Activated naive CD8-positive, alpha-beta T cell treated with anti-CD3 and anti-CD28 coated beads, Interleukin-2, amount 50 U/mL, for 24 hours (primary cell): ENCODE measurements at places on chromosomes 16 and 17.

DNA sequence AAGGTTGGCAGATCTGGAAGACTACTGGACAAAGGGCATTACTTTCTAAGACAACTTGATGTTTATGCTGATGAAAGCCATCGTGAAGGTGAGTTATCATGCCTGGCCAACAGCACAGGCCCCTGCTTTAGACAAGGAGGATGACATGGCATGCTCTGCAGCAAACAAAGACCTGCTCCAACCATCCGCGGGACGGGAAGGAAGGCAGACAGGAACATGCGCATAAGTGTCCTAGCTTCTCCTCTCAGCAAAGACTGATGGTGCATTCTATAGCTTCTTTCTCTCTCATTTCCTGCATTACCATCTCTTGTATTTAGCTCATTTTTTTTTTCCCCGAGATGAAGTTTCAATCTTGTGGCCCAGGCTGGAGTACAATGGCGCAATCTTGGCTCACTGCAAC, 5.4 kb downstream of the NPLOC4 start:
- DNase-seq, result no peak

DNA sequence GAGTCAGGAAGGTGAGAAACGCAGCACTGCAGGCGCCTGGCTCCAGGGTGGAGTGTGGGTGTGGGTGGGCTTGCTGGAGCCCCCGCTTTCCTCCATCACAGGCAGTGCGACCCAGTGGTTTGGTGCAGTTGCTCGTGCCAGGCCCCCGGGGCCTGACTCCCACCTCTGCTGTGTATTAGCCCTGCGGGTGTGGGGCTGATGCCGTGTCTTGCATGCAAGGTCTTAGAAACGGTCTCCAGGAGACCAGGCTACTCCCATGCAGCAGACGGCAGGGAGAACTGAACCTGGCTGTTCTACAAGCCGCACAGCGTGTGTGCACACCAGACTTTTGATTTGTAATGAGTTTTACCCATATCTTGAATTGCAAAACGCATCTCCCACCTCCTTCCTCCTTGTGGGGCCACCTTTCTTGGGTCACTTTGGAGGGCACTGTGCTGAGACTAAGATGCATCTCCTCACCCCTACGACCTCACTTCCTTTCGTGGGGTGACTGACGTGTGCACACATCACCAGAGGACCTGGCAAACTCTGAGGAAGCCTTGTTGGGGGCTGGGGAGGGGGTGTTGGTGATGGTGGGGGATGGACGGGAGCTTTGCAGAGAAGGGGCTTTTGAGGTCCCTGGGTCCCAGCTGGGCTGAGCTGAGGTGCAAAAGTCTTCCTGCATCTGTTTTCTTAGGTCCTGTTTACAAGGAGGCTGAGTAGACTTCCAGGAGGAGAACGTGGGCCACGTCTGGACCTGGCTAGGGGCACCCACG, 101.8 kb upstream of the TNRC6C start:
- no peak for DNase-seq

DNA sequence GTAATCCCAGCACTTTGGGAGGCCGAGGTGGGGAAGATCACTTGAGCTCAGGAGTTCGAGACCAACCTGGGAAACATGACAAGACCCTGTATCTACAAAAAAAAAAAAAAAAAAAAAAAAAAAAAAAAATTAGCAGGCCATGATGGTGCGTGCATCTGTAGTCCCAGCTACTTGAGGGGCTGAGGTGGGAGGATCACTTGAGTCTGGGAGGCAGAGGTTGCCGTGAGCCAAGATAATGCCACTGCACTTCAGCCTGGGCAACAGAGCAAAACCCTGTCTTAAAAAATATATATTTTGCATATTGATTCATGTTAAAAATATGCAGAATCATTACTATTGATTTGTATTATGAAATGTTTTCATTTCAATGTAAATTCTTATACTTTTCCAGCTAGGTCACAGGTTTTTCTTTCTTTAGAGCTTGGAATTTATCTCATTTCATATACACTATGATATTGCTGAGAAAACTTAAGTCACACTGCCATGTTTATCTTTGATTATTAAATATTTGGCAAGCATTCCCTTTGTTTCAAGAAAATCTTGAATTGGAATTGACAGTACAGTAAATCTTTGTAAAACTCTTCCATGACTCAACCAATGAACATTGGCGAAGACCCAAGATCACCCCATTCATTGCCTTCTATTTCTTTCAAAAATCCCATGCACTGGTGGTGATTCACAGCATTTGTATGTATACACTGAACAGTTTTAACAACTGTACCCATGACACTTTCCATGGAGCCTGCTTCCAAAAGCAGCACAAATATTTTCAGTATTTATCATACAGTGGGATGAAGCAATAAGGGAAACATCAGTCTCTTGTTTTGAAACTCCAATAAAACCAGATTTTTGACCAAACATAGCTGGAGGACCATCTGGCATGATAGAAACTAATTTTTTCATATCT, 83.5 kb upstream of the TNRC6A start:
- DNase-seq, result no peak

DNA sequence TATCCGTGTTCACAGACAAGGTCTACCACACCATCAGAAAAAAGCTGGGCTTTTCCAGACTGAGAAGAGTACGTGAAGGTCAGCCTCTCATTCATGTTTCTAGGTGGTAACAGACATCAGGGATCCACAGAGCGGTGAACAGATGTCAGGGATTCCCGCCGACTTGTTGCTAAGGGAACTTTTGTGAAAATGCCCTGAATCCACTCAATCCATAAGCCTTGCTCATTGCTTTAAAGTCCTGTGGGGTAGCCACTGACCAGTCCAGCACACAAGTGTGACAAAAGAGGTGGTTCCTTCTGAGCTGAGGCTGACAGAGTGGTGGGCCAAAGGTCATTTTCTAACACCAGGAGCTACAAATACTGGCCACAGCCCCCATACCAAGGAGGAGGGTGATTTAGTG, 5.9 kb downstream of the GAS7 start:
- DNase-seq, result no peak

DNA sequence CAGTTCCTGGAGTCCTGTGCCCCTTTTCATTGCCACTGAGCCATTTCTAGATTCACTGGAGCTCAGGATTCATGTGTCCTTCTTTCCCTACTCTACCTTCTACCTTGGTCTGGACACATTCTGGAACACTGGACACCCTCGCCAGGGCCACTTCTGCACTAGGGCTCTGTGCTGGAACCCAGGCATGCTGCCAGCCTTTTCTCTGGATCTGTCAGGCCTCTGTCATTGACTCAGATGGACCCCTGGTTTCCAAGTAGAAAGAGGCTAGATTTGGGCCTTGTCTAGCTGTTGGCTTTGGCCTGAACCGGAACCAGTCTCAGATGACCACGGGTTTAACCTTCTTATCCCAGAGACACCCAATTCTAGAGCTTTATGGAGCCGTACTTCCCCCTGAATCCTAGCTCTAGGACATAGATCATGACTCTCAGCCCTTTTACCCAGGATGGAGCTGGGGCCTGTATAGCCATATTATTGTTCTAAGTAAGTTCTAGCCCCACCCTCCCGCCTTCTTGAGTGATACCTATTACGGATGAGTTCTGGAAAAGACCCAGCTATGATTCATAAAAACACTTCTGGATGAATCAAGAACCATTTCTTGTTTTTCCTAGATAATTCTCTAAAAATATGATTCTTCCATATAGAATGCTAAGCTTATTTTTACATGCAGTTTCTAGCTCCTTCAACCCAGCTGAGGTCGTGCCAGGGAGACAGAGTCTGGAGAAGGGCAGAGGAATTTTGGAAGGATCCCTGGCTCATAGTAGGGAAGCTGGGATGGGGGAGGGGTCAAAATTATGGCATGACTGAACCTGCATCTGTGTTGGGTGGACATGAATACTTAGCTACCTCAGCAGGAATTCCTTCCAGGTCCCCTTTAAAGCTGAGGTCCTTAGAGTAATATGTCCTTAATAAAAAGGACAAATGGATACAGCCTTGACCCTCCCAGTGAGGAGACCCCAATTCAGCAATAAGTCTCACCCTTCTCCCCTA, 1.1 kb upstream of the CHRNB1 start:
- no peak for DNase-seq
